Activated naive CD4-positive, alpha-beta T cell treated with Interleukin-2 at 50 U/mL for 16 hours (primary cell): ENCODE measurements at places on chromosomes 1 and 21.

DNA sequence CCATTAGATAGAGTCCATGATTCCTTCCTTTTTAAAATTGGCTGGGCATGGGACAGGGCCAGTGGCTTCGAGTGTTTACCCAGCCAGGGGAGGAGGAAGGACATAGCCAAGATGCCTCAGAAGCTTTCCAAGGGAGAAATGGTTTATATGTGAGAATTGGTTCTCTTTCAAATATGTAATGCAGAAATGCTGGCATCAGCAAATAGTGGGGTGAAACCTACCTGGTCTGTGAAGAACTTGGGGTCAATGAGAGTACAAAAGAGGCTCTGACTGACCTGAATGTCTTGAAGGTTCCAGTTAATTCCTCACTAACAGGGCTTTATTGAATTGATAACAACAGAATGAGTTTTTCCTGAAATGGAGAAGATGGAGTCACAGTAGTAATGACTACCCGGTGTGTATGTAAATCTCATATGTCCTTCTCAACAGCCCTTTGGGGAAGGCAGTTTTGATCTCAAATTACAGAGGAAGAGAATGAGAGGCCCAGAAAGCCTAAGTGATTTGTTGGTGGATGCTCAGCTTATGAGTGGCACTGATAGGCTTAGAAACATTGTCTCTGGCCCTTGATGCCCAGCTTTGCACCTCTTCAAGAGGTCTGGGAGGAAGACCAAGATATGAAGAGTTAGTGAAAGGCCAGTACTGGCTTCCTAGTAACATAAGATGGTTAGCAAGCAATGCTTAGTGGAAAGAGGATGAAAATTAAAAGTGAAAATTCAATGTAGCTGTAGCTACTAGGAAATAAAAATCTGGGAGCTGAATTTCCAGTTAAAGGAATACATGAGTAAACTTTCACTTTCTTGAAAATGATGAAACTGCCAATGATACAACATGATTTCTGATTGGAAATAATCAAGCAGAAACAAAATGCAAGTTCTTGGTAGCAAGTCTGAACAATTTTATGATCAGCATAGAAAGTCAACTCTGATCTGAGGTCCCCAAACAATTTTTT is 2.7 kb downstream of the ATF3 start:
- no peak for DNase-seq

DNA sequence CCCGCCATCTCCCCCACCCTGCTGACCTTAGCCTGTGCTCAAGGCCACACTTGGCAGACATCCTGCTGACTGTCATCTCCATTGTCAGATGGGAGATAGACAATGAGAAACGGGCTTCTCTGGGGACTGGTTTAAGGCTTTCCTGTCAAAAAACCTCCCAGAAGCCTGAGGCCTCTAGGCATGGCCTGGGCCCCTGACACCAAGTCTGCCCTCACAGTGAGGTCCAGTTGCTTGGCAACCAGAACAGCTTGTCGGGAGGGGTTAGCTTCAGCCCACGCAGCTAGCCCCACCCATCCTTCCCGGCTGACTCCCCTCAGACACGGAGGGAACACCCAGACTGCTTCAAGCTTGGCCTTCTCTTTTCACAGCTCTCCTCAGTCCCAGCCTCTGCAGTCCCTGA is 11.0 kb downstream of the PLEKHA6 start:
- DNase-seq, result no peak

DNA sequence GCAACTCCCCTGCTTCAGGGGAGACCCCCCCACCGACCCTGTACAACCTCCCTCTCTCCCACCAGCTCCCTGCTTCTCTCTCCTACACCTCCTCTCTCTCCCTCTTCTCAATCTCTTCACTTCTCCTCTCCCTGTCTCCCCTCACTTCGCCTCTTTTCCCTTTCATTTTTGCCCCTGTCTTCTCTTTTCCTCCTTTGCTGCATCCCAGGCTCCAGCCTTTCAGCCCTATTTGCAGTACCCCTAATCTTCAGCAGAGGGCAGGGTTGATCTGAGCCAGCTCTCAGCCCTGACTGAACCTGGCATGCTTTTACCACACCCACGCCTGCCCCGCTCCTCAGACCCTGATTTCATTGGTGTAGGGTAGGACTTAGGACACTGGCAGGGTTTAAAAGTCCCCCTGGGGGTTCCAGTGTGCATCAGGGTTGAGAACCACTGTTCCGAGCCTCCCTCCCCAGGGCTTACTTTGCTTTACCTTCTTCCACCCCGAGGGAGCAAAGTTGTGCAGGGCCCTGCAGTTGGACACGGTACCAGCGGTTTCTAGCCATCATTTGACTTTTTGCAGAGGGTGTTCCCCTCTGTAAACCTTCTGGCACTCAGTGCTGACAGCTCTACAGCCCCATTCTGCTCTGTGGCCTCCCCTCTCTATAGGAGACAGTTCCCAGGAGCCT is 67.3 kb upstream of the CNTN2 start:
- DNase-seq, result peak; percentile 50

DNA sequence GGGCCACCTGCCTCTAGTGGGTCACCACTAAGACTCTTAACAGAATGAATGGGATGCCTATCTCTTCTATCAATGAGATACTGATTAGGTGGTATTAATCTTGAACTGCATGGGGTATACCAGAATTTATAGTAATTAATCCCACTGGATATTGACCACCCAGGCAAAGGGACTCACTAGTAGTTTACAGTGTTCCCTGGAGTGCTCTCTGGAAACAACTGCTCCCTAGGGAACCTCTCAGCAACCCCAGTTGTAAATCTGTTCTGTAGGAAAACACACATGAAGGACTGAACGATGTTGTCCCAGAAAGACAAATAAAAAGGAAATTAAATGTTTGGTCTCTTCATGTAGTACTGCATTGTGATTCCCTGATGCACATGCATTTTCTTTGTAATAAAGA is 430.5 kb downstream of the HLX start:
- DNase-seq, result no peak

- peak; percentile 57 for DNase-seq
Measured at GRCh38 chr1:159211331-159212136, 6.9 kb downstream of the ACKR1 start.

DNA sequence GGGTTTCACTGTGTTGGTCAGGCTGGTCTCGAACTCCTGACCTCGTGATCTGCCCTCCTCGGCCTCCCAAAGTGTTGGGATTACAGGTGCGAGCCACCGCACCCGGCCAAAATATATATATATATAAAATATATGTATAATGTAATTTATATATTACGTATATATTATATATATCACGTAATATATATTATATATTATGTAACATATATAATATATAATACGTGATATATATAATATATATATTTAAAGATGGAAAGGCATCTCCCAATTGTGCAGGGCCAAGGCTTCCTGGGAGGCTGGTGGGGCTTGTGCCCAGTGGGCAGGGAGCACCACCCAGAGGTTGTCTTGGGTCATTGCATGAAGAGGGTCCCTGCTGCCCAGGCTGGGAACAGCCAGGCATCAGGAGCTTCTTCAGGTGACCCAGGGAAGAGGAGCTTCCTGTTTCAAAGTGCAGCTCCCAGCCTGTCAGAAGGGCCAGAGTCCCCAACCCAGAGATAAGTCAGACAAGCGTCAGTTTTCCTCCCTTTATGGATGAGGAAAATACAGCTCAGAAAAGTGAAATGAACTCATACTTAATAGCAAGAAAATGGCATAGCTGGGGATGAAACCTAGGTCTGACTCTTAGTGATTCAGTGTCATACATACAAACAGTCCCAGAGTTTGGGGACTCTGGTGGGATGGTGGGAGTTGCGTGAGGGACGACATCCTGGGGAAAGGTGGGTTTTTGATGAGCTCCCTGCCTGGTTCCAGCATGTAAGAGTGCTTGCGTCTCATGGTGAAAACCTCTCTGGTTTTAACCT is 12.0 kb downstream of the UBE2Q1 start:
- peak; percentile 50 for DNase-seq

- no peak for DNase-seq
Measured at GRCh38 chr21:29939104-29939923, 482 bp downstream of the GRIK1 start.

- no peak for DNase-seq
Measured at GRCh38 chr1:214028649-214029406, 41.1 kb downstream of the PROX1 start.

DNA sequence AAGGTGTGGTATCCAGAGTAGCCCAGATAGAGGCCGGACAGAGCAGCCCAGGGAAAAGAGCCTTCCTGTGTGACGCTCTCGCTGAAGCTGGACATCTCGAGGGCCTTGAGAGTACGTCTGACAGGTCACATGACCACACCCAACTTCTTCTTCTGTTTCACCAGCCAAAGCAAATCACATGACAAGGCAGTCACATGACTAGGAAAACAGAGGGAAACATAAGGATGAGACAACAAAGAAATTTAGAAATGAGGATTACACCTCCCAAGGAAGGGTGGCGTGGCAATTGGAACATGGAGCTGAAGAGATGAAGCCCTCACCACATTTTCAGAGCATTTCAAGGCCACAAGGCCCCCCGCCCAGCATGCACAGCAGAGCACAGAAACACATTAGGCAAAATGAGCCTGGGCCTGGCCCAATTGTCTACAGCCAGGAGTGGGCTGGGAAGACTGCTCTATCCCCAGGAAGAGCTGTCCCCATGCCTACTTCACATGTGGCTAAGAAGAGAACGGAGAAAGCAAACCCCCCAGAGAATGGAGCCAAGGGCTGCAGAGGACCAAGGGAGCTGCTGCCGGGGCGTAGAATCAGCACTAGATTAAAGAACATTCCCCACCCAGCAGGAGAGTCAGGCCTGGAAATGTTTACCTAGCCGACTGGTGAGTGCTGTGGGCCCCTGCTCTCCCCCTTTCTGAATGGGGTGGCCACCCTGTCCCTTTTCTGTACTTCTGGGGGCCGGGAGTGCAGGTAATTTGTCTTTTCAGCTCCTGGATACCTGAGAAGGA is 305.1 kb downstream of the NPHP4 start:
- no peak for DNase-seq

DNA sequence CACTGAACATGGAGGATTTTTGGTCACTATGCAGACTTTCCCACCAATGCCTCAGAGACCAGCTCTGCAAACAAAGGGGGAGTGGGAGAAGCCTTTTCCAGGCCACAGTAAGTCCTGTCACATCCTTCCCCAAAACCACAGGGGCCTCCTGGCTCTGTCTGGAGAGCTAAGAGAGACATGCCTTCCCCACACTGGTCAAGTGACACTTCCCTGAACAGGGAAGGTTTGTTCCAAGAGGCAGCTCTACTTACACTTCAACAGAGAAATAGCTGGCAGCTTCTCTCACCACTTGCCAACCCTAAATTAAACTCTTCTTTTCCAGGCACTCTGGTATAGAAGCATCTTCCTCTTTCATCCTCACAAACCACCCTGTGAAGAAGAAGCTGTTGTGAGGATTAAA is 39.7 kb downstream of the EDN2 start:
- DNase-seq, result no peak

- DNase-seq, result no peak
Measured at GRCh38 chr21:46424039-46424591, 34.6 kb upstream of the DIP2A start.
